ENCODE measurements at places on chromosomes 11 and 22.

DNA sequence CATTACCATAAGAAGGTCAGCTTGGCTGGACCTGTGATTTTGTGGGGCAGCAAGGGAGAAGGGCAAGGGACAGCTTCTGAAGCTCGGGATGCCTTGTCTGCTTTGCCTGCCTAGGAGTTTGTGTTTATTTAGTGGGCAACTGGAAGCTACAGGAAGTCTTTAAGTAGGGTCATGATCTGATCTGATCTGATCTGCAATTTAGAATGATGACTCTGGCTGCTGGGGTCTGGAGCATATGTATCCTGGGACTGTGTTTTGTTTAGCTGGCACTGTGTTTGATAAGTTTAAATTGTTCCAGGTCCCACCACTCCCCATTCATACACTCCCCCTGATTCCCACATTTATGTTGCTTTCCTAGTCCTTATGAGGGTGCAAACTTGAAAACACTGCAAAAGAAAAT is 47.7 kb upstream of the HTATIP2 start:
- no peak for DNase-seq

DNA sequence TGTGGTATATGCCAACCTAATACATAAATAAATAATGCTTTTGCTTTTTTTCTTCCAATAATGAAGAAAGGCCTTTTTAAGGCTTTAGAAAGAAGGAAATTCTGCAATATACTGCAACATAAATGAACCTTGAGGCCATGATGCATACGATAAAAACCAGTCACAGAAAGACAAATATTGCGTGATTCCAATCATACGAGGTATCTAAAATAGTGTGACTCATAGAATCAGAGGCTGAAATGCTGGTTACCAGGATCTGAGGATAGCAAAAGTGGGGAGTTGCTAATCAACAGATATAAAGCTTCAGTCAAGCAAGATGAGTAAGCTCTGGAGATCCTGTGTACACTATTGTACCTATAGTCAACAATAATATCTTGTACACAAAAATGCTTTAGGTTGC is 24.2 kb downstream of the MS4A6A start:
- DNase-seq, result no peak

GRCh38 chr11:90747057-90747456 is 524.2 kb upstream of the CHORDC1 start:
- no peak for DNase-seq

GRCh38 chr11:133552938-133553337 is 20.6 kb upstream of the OPCML start:
- no peak for DNase-seq

DNA sequence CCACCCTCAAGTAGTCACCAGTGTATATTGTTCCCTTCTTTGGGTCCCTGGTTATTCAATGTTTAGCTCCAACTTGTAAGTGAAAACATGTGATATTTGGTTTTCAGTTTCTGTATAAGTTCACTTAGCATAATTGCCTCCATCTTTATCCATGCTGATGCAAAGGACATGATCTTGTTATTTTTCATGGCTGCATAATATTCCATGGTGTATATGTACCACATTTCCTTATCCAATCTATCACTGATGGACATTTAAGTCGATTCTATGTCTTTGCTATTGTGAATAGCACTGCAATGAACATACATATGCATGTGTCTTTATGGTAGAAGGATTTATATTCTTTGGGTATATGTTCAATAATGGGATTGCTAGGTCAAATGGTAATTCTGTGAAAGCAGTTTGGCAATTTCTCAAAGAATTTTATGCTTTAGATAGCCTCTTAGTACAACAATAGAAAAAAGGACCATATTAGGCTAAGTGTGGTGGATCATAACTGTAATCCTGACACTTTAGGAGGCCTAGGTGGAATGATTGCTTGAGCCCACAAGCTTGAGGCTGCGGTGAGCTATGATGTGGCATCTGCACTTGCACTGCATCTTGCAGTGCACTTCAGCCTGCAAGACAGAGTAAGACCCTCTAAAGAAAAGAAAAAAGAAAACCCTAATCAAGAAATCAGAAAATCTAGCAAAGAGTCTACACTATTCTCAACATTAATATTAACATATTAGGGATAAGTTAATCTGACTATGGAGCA is 468.5 kb upstream of the FAT3 start:
- no peak for DNase-seq

DNA sequence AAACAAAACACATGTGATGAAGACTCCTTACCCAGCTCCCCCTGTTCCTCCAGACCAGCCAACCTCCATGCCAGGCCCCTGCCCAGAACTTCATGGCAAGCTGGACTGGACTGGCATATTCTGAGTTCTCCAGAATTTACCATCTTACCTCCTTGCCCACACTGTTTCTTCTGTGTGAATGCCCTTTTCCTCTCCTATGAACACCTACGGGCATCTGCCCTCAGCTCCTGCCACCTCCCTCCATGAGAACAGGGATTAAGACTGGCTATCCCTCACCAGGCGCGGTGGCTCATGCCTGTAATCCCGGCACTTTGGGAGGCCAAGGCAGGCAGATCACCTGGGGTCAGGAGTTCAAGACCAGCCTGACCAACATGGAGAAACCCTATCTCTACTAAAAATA is 6.4 kb upstream of the AIFM3 start:
- no peak for DNase-seq

- peak; percentile 24 for DNase-seq
Measured at GRCh38 chr11:45646275-45646927, 19.0 kb downstream of the CHST1 start.

- DNase-seq, result peak; percentile 49
Measured at GRCh38 chr11:65116370-65117205, 913 bp downstream of the ZNHIT2 start.

GRCh38 chr11:58609723-58610122 is 12.7 kb upstream of the CNTF start:
- no peak for DNase-seq

GRCh38 chr11:95650276-95650675 is 139.3 kb downstream of the FAM76B start:
- DNase-seq, result no peak

DNA sequence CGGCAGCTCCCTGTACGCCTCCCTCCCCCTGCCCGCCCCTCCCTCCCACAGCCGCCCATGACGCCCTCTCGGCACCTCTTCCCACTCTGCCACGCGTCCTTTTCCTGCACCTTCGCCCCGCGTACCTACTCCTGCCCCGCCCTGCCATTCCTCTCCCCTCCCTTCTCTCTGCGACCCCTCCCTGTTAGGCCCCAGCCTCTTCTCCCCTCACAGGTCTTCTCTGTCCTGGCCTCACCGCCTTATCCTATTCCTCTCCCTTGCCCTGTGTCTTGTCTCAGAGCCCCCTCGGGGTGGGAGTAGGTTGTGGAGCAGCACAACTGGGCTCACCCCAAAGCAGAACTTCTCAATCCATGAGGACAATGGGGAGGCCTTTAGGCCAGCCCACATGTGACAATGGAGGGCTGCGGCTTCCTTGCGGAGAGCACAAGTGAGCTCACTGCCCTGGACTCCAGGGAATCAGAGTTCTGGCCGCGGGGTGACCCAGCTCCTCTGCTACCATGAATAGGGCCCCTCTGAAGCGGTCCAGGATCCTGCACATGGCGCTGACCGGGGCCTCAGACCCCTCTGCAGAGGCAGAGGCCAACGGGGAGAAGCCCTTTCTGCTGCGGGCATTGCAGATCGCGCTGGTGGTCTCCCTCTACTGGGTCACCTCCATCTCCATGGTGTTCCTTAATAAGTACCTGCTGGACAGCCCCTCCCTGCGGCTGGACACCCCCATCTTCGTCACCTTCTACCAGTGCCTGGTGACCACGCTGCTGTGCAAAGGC is 539 bp downstream of the SLC35C1 start:
- DNase-seq, result no peak

DNA sequence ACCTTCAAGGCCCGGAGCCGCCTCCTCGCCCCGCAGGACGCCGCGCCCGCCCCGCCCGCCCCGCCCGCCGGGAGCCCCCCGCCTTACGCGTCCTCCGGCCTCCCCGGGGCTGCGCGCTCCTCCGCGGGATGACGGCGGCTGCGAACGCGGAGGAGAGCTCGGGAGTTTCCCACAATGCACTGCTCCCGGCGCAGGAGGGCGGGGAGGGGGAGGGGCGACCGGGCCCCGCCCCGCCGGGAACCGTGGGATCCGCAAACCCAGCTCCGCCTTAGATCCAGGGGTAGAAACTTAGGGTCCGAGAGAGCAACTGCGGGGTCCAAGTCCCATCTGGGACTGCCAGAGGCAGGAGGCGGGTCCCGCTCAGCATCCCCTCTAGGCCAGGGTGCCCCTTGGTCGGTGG is at the start of gene CEND1:
Gene CEND1 (minus strand): TSS at position 148 of the 400 bp plus-strand sequence. CDS start 1,514 bp downstream, outside the sequence.
- DNase-seq, result no peak

GRCh38 chr11:35214226-35214770 is 75.3 kb downstream of the CD44 start:
- DNase-seq, result no peak

- DNase-seq, result no peak
Measured at GRCh38 chr11:130816546-130817329, 99.5 kb downstream of the SNX19 start.

DNA sequence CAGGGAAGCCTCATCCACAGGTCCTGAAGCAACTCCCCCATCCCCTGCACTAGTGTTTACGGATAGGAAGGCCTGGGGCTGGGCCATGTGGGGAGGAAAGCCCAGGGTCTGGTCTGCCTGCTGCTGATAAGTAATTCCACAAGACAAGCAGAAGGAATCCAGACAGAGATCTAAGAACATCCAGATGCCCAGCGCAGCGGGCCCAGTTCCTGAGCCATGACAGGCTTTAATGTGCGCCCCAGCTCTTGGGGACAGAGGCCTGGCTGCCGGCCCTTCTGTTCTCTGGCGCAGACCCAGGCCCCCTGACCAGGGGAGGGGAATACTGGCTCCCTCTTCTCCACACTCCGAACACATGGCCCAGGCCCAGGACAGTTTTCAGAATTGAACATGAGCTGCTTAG is 28.8 kb upstream of the ETS1 start:
- no peak for DNase-seq

DNA sequence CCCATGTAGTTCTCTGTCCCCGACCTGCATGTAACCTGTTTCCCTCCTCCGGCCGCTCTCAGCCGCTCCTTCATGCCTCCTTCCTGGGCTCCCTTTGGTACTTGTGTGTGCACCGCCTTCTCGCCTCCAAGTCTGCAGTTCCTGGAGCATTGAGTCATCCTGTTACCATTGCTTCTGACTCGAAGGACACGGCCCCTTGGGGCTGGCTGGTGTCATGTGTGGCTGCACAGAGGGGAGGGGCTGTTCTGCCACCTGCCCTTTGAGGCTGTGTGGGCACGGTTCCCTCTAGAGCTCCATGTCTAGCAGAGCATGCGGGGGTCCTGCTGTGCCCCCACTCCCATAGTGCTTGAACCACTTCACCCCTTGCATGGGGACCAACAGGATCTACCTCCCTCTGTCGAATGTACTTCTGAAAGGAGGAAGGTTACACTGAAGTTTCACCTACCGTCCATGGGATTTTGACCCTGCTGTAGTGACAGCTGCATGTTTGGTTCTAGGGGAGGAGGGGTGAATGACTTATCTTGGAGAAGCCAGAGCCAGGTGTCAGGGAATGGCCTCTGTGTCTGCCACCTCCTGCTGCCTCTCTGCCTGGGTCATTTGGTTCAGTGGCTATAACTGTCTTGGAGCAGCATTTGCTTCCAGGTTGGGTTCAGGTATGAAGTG is 39.6 kb downstream of the BCR start:
- DNase-seq, result peak; percentile 37

GRCh38 chr11:67178421-67178820 is 59.4 kb downstream of the KDM2A start:
- no peak for DNase-seq

DNA sequence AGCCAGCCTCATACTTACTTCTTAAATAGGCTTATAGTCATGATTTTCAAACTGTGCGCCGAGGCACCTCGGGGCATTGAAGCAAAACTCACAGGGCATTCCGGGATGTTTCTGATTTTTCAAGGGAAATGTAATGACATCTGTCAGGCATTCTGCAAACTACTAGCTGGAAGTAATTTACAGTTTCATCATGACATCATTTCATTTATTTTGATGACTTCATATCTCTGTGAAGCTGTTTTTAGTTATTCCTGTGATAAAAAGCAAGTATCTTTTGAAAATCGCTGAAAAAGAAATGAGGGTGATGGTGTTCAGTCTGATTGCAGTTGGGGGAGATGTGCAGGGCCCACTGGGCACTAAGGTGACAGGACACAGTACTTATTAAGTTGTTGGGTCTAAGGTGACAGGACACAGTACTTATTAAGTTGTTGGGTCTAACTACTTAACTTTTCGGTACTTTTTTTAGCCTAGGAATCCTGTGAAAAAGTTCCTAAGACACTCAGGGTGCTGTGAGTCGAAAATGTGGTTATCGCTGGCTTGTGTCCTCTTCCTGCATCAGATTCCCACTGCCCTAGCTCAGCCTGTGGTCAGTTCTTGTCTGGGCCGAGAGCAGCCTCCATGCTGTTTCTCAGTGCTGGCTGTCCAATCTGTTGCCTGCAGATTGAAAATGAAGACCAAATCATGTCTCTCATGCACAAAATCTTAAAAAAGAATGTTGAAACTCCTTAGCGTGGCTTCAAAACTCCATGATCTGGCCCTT is 42.6 kb downstream of the APLP2 start:
- DNase-seq, result no peak

- DNase-seq, result peak; percentile 71
Measured at GRCh38 chr22:17891481-17892167, 117.4 kb upstream of the BID start.

GRCh38 chr11:69662021-69662698 is 13.0 kb downstream of the LTO1 start:
- DNase-seq, result no peak

GRCh38 chr11:65416841-65417701 is 5.5 kb upstream of the NEAT1 start:
- DNase-seq, result peak; percentile 29

DNA sequence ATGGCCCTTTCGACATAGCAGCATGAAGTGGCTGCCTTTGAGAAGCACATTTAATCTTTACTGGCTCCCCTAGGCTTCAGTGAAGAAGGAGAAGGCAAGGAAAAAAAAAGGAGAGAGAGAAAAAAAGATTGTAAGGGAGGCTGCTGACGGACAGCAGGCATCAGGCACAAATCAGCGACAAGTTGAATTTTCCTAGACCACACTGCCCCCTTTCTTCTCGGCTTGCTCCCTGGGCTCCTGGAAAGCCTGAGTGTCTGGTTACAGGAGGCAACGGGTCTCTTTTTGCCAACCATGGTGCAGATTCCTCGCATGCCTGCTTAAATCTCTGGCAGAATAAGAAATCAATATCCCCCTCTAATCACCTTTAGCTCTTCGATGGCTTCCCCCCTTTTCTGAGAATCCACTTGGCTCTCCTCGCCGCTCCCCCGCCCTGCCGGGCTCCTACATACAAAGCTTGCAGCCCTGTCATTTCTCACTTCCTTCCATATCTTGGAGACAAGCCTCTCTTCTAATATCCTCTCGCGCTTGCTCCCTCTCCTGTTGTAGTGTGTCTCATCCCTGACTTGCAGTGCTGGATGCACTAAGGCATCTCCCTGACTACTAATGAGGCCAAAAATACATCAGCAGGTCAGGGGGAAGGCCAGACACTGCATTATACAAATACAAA is 14.3 kb downstream of the BLID start:
- no peak for DNase-seq

Measured in NCI-H446 (cell line).